Fibroblast of skin of back (primary cell): ENCODE measurements at places on chromosomes 1 and 21.
A peak's percentile ranks its signal among the peaks of the same experiment; 100 is the strongest.

GRCh38 chr1:104765085-104765484 lies 1015.4 kb downstream of the AMY1C start:
- peak; percentile 22 for DNase-seq

DNA sequence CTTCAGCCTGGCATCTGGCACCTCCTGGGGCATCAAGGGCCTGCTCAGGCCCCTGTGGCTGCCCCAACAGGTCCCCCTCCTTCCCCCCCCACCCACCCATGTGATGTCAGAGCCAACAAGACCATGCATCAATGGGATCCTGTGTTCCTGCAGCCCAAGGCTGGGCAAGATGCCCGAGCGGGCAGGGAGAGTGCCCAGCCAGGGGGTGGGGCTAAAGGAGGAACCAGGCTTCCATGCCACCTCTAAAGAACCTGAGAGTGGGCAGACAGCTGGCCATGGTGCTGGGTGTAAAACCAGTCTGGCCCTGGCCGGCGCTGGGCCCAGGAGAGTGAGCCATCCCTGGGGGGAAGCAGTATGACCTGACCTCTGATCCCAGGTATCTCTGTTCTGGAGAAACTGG lies 7.6 kb downstream of the COL16A1 start:
- no peak for DNase-seq

- no peak for DNase-seq
Measured at GRCh38 chr1:62439652-62440371, 3.0 kb downstream of the USP1 start.

- DNase-seq, result no peak
Measured at GRCh38 chr1:56453417-56454078, 125.8 kb downstream of the PLPP3 start.
